ENCODE measurements at places on chromosomes 6 and 20. TPM values are rescaled to one million over a fixed set of nuclear protein-coding genes. Genes with fewer than 3 reads are reported as not detected.

The NFATC2 gene
- total RNA-seq, result 10.7 TPM

The ZBTB46 gene
- total RNA-seq, result 2.9 TPM

The ZNF512B gene
- total RNA-seq, result 13.0 TPM

The OLIG3 gene
- total RNA-seq, result not detected

The FRK gene
- under 0.01 TPM for total RNA-seq

The DZANK1 gene
- 0.69 TPM for total RNA-seq

The SNHG17 gene
- total RNA-seq, result 6.3 TPM

The SNX9 gene
- total RNA-seq, result 43.5 TPM

The ZC3H12D gene
- total RNA-seq, result not detected

The TREML2 gene
- not detected for total RNA-seq

The ISM1 gene
- 3.6 TPM for total RNA-seq

The C20orf141 gene
- not detected for total RNA-seq

The PRSS16 gene
- total RNA-seq, result not detected

The ZDHHC14 gene
- total RNA-seq, result 21.0 TPM

The MYLK2 gene
- total RNA-seq, result 1.4 TPM

The LRRN4 gene
- 0.07 TPM for total RNA-seq

The PNPLA1 gene
- total RNA-seq, result not detected

The ZSCAN16 gene
- 3.4 TPM for total RNA-seq

The CD164 gene
- total RNA-seq, result 121 TPM

The ARMH2 gene
- not detected for total RNA-seq

The NUDT3 gene
- total RNA-seq, result 17.0 TPM

The PAK5 gene
- total RNA-seq, result not detected

The GFRAL gene
- not detected for total RNA-seq

The MARCKS gene
- 195 TPM for total RNA-seq

The C2 gene
- total RNA-seq, result not detected

The VGLL2 gene
- total RNA-seq, result not detected

The RSPO3 gene
- total RNA-seq, result 0.20 TPM

The BFSP1 gene
- total RNA-seq, result 8.7 TPM

The SLC22A7 gene
- not detected for total RNA-seq

The EFCAB8 gene
- not detected for total RNA-seq

The RNF5 gene
- total RNA-seq, result 68.7 TPM

The TRIM38 gene
- 5.4 TPM for total RNA-seq

The CTAGE9 gene
- total RNA-seq, result not detected

The CCN5 gene
- total RNA-seq, result not detected

The LY6G6F gene
- not detected for total RNA-seq

The HTR1E gene
- total RNA-seq, result not detected

The SIRPA gene
- 36.4 TPM for total RNA-seq
